Breast epithelium (tissue), 4 donors: ENCODE measurements at places on chromosomes 5 and 9. TPM values are rescaled to one million over a fixed set of nuclear protein-coding genes. Genes with fewer than 3 reads are reported as not detected.

GRCh38 chr9:130692321-130692720 lies 1.3 kb upstream of the EXOSC2 start:
- DNase-seq, result no peak

- no peak for DNase-seq
Measured at GRCh38 chr9:123373447-123373923, 17.5 kb downstream of the CRB2 start.

Gene TSSK1B
- total RNA-seq, result 0.32 TPM

GRCh38 chr9:6007770-6008168 lies 7.7 kb downstream of the RANBP6 start:
- peak; percentile 73 for DNase-seq

GRCh38 chr9:126472948-126473298 lies 140.8 kb upstream of the LMX1B start:
- DNase-seq, result no peak

- DNase-seq, result peak; percentile 91
Measured at GRCh38 chr5:139482050-139482889, at the start of gene STING1. STING1 (minus strand) TSS chr5:139482758; CDS start chr5:139481704, 1,054 bp downstream.

DNA sequence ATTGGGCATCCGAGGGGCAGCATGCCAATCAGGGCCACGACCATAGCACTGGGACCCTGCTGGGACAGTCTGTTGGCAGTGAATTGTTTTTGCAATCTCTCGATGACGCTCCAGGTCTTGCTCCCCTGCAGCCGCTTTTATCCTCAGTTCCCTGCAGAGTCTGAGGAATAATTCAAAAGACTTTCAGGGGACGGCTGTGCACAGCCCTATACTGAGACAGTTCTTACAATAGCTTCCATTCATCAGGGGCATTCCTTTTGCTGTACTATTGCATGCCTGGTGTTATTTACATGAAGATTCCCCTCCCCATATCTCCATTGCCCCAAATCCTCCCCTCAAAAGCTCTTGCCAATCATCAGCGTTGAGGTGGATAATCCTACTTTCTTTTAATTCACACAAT lies 163.3 kb upstream of the WWC1 start:
- DNase-seq, result no peak
